CD4-positive, alpha-beta memory T cell (primary cell): ENCODE measurements at places on chromosomes 11 and 22. TPM values are rescaled to one million over a fixed set of nuclear protein-coding genes. Genes with fewer than 3 reads are reported as not detected.

TREH gene
- not detected for polyA plus RNA-seq

GRCh38 chr11:118226781-118227180 is 2.0 kb upstream of the JAML start:
- H3K4me1 ChIP-seq: peaks cover 94% of the 10 kb centered on the region
- no peaks in the 10 kb centered on the region for H3K36me3 ChIP-seq
- H3K27me3 ChIP-seq: no peaks in the 10 kb centered on the region
- H3K4me3 ChIP-seq: no peak overlapping the region
- DNase-seq: no peak
- peak overlapping the region; percentile 58 for H3K27ac ChIP-seq

DNA sequence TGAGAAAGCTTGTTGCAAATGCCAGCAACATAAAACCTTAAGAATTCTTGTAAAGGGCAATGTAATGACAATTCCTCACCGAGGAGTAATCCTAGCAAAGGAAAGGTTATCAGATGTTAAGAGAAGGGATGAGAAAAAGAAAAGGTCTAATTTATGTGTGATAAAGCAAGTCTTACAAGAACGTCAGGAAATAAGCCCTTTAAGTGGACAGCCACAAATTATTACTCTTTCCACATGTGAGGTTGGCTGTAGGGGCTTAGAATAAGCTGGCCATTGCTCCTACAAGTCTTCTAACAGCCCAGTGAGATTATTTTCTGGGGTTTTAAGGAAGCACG is 9.3 kb downstream of the LAYN start:
- H3K27me3 ChIP-seq: peaks cover 4% of the 10 kb centered on the region
- no peak overlapping the region for H3K4me3 ChIP-seq
- no peaks in the 10 kb centered on the region for H3K36me3 ChIP-seq
- H3K4me1 ChIP-seq: no peaks in the 10 kb centered on the region

DNA sequence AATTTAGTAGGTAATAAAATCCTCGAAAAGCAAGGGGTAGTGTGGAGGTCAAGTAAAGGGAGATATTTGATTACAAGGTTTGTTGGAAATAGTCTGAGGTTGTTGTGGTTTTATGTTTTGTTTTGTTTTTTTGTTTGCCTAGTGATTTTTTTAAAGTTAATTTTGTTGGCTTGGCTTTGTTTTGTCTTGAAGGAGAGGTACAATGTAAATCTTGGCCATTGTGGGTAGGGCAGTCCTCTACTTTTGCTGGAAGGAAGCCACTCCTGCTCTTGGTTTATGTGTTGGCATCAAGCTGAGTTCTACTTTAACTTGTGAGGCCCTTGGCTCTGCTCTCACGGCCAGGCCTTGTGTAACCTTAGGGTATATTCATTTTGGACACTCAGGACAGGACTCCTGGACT is 3.2 kb downstream of the AMOTL1 start:
- no peak overlapping the region for H3K27ac ChIP-seq
- H3K4me3 ChIP-seq: no peak overlapping the region
- DNase-seq: no peak
- peaks cover 6% of the 10 kb centered on the region for H3K4me1 ChIP-seq
- peaks cover 25% of the 10 kb centered on the region for H3K27me3 ChIP-seq

MEN1 gene
- 22.4 TPM for polyA plus RNA-seq

GRCh38 chr11:86301742-86302091 is 323 bp upstream of the HIKESHI start:
- peak overlapping the region; percentile 87 for H3K27ac ChIP-seq
- no peak for DNase-seq
- H3K4me3 ChIP-seq: peak overlapping the region; percentile 85
- H3K36me3 ChIP-seq: no peaks in the 10 kb centered on the region
- peaks cover 24% of the 10 kb centered on the region for H3K4me1 ChIP-seq
- no peaks in the 10 kb centered on the region for H3K27me3 ChIP-seq

LDHAL6A gene
- not detected for polyA plus RNA-seq

SEZ6L gene
- not detected for polyA plus RNA-seq
